ENCODE measurements at places on chromosomes 1 and 21. TPM values are rescaled to one million over a fixed set of nuclear protein-coding genes. Genes with fewer than 3 reads are reported as not detected.

DNA sequence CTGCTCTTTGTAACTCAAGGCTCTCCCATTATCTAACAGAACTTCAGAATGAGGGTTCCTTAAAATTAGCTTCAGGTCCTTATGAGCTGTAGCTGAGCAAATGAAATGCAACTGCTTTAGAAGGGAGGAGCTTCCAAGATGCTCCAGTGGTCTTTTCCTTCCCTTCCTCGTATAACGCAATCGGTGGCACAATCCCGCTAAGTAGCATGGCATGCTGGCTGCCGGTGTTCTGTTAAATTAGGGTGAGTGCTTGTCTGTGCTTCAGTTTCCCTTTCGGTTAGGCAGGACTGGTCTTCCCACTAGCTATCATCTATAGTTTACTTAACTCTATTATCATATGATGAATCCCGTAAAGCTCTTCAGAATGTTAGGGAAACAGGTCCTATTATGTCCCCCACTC lies 917 bp downstream of the KIAA0040 start:
- DNase-seq, result no peak

GRCh38 chr21:34736116-34736874 lies 67.5 kb downstream of the CLIC6 start:
- no peak for DNase-seq

- no peak for DNase-seq
Observed at GRCh38 chr1:79006564-79006963, at the start of gene ADGRL4. ADGRL4 (minus strand) TSS chr1:79006730; CDS start chr1:79006654, 76 bp downstream.

Gene DENND2C
- total RNA-seq, result 0.49 TPM

Gene PLEKHG5
- 8.2 TPM for total RNA-seq
